ENCODE measurements at places on chromosomes 3 and 15.

DNA sequence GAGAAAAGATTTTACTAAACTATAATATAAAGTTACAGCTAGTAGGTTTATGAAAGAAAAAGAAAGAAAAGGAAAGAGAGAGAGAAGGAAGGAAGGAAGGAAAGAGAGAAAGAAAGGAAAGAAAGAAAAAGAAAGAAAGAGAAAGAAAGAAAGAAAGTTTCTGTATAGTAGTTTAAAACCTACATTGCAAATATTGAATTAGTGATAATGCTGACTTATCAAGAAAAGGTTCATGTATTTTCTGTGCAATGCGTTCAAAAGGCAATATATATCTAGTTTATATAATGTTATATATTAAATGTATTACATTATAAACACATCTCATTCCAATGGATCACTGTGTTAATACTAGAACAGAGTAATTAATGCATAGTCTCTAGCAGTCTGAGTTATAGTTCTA lies 648.4 kb downstream of the ZBBX start:
- DNase-seq, result no peak

DNA sequence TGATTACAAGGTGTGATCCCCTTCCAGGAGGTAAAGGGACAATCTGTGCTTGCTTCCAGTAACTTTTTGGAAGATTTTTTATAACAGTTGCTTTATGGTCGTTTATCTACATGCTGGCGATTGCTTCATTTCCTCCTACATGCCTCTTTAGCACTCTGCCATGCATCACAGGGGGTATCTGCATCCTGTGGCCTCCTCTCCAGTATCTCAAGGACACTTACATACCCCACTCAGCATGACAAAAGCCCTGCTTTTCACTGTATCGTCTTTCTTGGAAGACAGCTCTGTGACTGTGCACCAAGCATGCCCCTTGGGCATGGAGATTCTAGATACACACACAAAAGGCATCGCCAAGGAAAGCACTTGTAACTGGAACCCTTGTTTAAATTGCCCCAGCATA lies 25.3 kb downstream of the CAPN3 start:
- no peak for DNase-seq

- no peak for DNase-seq
These were observed 93.8 kb downstream of the SLCO3A1 start for GRCh38 chr15:91947293-91947679.

DNA sequence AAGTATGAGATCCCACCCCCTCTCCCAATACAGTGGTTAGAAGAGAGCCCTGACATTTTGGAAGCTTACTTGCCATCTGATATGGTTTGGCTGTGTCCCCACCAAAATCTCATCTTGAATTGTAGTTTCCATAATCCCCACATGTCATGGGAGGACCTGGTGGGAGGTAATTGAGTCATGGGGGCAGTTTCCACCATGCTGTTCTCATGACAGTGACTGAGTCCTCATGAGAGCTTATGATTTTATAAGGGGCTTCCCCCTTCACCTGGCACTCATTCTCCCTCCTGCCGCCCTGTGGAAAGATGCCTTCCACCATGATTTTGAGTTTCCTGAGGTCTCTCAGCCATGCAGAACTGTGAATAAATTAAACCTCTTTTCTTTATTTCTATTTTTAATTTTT lies 28.8 kb upstream of the HES1 start:
- peak; percentile 33 for DNase-seq

GRCh38 chr3:160225176-160226025 lies at the start of gene C3orf80:
C3orf80 (plus strand) TSS chr3:160225422; CDS start chr3:160225636, 214 bp downstream.
- DNase-seq, result peak; percentile 57

DNA sequence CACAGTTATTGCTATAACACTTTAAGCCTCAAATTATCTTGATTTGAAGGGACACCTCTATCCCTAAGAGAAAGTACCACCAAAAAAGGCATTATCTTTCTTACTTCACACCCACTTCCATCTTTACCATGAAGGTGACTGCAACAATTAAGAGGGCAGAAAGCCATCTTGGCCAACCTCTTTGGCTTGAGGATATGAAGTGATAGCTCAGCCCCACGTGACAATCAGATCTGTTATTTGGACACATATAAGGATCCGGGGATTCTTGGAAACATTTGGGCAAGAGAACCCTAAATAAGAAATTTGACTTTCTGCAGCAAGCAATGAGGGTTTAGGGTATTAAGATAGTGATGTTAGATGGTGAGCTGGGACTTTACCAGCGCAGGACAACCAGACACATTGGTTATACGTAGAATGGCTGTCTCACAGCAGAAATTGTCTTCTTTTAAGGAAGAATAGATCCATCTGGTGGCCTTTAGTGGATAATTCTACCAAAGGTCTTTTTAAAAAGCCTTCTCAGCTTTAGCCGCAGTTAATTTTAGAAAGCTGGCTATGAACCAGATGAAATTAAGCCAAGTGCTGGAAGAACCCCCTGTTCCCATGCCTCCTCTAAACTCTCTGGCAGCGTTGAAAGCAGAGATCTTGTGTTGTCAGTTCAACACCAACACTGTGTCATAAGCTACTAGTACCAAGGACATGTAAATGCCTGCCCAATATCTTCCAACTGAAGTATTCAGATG lies 12.3 kb downstream of the HCLS1 start:
- DNase-seq, result no peak

- DNase-seq, result no peak
These were observed 40.3 kb downstream of the SPG11 start for GRCh38 chr15:44623178-44623577.

GRCh38 chr3:125061170-125061569 lies 5.4 kb upstream of the HEG1 start:
- no peak for DNase-seq

DNA sequence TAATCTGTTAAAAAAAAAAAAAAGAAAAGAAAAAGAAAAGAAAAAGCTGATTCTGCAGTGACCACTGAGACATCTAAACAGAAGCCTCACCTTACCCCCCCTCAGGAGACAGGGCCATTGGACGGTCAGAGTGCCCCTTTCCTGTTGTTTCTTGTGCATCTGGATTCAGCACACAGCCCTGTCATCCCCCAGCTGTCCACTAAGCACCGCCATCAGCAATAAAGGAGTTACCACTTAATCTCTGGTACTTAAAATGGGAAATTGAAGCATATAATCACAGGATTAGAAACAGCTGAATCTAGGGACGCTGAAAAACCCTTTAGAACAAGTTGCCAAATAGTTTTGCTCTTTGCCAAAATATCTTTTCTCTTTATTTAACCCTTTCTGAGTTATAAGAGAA lies 62.5 kb downstream of the TRIM69 start:
- DNase-seq, result no peak

- no peak for DNase-seq
These were observed 319.3 kb downstream of the CTNNB1 start for GRCh38 chr3:41518626-41519025.

GRCh38 chr15:81268881-81269601 lies 54.9 kb downstream of the STARD5 start:
- no peak for DNase-seq

DNA sequence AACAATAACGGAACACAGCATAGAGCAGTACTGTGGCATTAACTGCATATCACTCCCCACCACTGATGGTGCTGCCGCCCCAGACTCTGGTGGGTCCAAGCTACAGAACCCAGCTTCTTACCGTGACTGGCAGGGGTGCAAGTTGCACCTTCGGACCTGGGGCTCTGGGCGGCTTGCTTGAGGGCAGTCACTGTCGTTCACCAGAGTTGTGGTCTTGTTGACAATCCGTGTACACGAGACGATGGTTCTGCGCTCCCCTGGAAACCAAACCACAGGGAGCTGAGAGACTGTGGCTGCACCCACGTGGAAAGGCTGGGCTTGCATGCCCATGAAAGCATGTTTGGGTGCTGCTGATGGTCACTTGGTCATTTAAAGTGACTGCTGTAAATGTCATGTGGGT lies 293.0 kb downstream of the ADAMTS17 start:
- DNase-seq, result no peak

DNA sequence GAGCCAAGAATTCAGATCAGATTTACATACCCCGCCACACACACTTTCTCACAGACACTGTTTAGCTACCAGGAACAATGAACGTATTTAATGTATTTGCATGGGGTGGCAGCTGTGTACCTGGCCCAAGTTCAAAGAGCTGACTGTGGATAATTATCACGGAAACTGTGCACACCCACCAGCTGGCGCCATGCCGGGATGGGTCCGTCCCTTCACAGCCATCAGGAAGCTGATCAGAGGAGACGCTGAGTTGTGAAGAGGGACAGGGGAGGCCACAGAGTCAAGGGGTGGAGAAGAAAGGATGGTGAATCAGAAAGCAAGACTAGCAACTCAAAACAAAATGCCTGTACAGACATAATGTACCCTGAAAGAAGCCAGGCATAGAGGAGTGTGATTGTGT lies 13.1 kb upstream of the PLA2G4D start:
- peak; percentile 64 for DNase-seq

GRCh38 chr3:377158-377561 lies 180.6 kb downstream of the CHL1 start:
- no peak for DNase-seq

GRCh38 chr3:144942093-144942837 lies 970.6 kb downstream of the DIPK2A start:
- DNase-seq, result no peak

DNA sequence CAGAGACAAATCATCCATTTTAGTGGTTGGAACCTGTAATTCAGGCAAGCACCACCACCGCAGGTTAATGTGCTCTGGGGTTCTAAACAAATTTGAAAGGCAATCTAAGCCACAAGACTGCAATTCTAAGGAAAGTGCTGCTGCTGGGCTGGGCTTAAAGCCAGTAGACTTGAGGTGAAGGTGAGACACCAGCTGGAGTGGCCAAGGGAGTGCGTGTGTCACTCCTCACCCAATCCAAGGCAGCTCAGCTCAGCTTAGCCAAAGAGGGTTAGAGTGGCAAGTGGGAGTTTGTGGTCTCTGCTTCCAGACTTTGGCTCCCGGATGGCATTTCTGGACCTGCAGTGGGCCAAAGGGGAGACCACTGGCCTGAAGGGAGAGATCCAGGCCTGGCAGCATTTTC lies 1655.6 kb downstream of the SI start:
- DNase-seq, result no peak

- no peak for DNase-seq
These were observed 514.3 kb downstream of the PDCD6IP start for GRCh38 chr3:34312684-34313083.

GRCh38 chr3:129344540-129345220 lies 66.0 kb downstream of the HMCES start:
- no peak for DNase-seq

DNA sequence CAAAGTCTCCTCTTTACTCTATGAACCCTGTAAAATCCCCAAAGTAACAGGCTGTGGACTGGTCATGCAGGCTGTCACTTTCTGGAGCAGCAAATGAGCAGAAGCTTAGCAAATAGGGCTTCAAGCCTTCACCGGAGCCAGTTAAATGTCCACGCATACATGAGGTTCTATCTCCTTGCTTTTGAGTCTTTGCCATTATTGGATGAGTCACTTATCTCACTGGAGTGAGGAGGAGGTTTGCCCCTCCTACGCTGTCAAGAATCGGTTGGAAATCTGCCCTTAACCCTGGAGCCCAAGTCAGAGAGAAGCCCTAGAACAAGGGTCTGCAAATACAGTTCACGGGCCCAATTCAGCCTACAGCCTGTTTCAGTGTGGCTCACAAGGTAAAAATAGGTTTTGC lies 126.1 kb upstream of the CTNNB1 start:
- DNase-seq, result no peak

GRCh38 chr3:120286465-120286864 lies 1.4 kb upstream of the GPR156 start:
- DNase-seq, result no peak

- DNase-seq, result no peak
These were observed 21.0 kb downstream of the SEC61A1 start for GRCh38 chr3:128073185-128073725.

DNA sequence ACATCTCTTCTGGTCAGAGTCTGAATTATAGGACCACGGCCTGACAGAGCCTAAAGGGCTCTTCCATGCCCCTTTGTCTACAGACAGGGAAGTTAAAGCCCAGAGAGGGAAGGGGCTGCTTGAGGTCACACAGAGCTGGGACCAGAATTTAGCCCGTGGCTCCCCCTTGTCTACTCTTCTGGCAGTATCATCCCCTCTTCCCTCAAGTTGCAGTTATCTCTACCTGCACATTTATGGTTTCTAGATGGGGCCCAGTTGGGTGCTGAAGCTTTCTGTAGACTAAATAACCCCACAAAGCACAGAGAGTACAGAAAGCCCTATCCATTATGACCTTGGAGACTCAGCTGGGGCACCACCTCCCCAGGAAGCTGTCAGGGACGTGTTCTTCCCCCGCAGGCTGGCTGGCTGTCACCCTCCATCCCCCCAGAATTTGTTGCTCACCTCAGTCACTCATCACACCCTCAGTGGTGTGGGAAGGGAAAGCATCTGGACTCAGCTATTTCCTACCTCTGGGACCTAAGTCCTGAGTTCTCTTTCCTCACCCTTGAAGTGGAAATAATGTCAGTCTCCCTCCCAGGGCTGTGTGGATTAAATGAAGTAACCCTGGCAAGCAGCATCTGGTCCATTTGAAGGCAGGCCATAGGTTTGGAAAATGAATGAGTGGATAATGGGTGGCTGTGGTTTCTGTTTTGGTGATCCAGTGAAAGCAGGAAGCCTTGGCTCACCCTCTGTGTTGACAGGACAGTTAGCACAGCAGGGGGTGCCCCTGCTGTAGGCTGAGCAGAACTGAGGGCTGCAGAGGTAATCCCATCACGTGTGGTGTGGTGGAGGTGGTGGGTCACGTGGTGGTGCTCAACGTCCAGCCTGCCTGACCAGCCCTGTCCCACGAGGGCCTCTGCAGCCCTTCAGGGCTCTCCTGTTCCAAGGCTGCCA lies 16.3 kb downstream of the ACOX2 start:
- no peak for DNase-seq

DNA sequence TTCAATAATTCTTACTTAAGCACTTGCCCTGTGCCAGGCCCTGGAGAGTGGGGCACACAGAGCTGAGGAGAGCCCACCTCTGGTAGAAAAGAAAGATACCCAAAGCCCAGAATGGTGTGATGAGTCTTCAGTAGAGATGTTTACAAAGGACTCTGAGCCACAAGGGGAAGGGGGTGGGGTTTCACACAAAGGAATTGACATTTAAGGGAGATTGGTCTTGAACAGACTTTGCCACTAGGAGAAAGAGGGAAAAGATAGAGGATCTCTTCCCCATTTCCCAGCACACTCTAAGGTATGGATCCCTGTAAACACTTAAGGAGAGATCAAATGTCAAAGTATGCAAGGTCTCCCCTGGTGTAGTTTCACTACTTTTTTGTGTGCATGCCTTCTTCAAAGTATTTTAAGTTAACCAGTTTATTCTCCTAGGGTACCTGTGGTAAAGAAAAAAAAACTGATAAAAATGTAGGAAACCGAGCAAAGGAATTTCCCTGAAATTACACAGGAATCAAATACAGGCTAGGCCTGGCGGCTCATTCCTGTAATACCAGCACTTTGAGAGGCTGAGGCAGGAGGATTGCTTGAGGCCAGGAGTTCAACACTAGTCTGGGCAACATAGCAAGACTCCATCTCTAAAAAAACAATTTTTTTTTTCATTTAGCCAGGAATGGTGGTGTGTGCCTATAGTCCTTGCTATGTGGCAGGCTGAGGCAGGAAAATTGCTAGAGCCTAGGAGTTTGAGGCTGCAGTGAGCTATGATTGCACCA lies 117.6 kb upstream of the SKOR1 start:
- no peak for DNase-seq

- no peak for DNase-seq
These were observed 550.2 kb downstream of the ZBBX start for GRCh38 chr3:166829896-166830295.

GRCh38 chr3:129132097-129132866 lies 10.7 kb upstream of the RAB43 start:
- no peak for DNase-seq

GRCh38 chr15:26521130-26521529 lies 251.7 kb downstream of the GABRB3 start:
- DNase-seq, result no peak

Measured in activated CD4-positive, alpha-beta T cell treated with anti-CD3 and anti-CD28 coated beads, Interleukin-2, amount 50 U/mL, for 48 hours (primary cell).